Umbilical cord (tissue), 2 donors: ENCODE measurements at places on chromosomes 6 and 20.

GRCh38 chr6:54234539-54234938 is 73.7 kb upstream of the TINAG start:
- DNase-seq, result no peak

DNA sequence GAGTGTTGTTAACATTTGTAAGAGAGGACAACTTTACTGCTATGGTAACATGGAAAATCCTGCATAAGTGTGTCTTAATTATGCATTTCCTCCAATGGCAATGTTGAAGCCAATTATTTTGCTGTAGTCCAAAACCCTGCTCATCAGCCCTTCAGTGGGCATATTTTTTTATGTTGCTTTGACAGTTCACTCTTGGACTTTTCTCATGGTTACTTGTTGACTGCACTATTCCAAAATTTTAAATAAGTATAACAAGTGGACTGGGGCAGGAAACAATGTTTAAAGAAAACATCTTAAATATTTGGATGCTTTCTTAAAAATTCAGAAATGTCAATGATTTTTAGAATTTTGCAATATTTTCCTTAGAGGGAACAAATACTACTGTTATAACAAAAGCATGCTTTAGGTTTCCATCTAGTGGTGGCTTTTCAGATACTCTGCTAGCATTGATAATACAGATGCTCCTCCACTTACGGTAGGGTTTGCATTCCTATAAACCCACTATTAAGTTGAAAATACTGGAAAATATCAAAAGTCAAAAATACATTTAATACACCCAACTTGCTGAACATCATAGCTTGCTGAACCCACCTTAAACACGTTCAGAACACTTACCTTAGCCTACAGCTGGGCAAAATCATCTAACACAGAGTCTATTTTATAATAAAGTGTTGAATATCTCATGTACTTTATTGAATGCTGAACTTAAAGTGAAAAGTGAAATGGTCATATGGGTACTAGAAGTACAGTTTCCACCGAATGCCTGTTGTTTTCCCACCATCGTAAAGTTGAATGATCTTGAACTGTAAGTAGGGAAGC is 86.4 kb downstream of the ADGRG6 start:
- DNase-seq, result peak; percentile 66

DNA sequence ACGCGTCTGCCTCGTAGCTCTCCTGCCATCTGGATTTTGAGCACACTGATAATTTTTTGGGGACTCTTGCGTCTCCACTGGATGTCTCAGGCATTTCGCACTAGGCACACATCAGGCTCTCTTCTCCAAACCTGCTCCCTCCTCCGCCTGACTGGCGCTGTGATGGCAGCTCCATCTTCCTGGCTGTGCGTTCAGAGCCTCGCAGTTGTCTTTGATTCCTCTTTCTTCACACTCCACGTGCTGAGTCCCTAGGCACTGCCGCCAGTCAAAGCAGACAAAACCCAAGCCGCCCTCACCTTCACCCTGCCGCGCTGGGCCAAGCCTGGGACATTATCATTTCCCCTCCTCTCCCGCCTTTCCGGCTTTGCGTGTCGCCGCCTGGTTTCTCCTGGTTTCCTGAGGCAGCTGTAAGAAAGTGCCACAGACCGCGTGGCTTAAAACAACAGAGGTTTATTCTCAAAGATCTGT is 778 bp downstream of the PSMG4 start:
- DNase-seq, result peak; percentile 54

DNA sequence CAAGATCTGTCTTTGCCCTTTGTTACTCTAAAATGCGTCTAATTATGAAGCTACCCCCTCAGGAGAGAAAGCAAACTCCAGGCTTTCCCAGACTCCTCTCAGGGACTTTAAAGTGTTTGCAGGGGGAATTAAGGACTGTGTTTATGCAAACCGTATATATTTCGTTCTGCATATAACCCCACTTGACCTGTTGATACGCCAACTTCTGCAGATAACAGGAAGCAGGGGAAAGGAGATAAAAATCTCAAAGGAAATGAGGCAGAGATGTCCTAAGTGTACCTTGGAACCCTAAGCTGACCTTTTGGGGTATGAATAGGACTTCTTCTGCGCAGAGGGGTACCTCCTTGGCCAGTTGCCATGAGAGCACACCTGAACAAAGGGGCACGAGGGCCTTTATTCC is 8.1 kb downstream of the SYCP2L start:
- DNase-seq, result no peak

DNA sequence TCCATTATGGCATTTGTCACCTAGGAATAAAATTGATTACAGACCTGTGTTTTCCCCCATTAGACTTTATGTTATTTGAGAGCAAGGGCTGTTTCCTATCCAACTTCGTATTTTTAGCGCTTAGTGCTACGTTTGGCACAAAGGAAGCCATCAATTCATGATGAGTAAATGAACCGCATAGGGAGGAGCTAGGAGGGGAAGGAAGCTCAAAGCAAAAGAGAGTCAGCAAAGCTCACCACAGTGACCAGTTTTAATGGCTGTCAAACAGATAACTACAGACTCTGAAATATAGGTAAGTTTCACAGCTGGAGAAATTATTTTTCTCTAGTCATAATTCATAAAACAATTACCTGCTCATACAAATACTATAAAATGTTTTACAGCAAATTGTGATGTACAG is 6.9 kb upstream of the SAMD3 start:
- no peak for DNase-seq

GRCh38 chr6:91669154-91669870 is 1082.4 kb upstream of the MAP3K7 start:
- peak; percentile 18 for DNase-seq

- DNase-seq, result no peak
Measured at GRCh38 chr6:163603395-163603794, 188.9 kb downstream of the QKI start.

GRCh38 chr20:33697129-33697528 is 10.9 kb upstream of the E2F1 start:
- no peak for DNase-seq

DNA sequence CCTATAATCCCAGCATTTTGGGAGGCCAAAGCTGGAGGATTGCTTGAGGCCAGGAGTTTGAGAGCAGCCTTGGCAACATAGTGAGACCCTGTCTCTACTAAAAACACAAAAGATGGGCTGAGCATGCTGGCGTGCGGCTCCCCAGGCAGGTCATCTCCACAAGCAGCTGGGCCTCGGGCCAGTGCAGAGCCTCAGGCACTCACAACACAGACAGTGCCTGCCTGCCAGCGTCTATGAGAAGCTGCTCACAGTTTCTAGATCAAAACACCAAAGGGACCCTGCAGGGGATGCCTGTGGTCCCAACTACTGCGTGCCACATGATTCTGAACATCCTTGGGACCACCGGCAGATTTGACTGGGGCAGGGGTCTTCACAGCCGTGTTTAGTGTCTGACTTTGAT is 59.4 kb downstream of the GINS1 start:
- DNase-seq, result no peak

DNA sequence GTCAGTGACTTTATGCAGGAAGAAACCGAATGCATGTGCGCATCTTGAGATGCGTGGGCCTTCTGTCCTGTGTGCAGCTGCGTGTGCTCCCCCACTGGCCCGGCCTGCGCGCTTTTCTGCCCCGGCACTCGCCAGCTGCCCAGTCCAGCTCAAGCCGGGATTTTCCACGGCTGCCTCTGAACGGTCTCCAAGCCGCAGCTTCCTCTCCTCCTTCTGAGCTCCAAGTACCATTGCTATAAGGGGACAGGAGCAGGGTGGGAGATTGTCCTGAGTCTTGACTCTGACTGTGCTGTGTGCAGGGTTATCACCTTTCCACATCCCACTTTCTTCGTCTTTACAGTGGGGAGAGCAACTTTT is 302.8 kb downstream of the THBS2 start:
- DNase-seq, result no peak

GRCh38 chr20:47773371-47773786 is 11.9 kb downstream of the SULF2 start:
- DNase-seq, result no peak

DNA sequence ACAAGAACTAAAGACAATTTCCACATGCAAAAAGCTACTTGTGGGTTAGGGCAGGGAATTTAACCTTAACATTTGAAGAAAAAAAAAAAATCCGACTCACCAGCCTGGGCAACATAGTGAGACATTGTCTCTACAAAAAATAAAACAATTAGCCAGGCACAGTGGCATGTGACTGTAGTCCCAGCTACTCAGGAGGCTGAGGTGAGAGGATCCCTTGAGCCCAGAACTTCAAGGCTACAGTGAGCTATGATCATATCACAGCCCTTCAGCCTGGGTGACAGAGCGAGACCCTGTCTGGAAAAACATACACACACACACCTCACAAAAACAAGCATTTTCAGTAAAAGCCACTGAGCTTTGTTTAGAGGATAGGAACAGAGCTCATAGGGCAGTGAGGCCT is 56.2 kb downstream of the ARHGAP18 start:
- DNase-seq, result no peak

DNA sequence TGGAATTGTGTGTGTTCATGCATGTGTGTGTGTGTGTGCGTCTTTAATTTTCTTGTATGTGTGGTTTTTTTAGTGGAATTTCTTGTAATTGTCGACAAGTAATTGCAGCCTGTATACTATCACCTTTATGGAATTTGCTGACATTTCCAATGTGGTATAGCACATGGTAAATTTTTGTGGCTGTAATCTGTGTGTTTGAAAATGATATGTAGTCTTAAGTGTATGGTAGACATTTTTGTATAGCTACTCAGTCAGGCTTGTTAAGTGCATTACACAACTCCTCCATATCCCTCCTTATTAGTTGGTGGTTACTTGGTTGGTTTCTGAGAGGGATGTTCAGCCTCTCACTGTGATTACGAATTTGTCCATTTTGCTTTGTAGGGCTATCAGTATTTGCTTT is 384.5 kb upstream of the HSF2 start:
- no peak for DNase-seq

GRCh38 chr6:75946146-75946831 is 126.2 kb downstream of the IMPG1 start:
- no peak for DNase-seq
